NCI-H1417 treated with DMSO at 0.1 percent for 48 hours (cell line): ENCODE measurements at places on chromosomes 1 and 21.

DNA sequence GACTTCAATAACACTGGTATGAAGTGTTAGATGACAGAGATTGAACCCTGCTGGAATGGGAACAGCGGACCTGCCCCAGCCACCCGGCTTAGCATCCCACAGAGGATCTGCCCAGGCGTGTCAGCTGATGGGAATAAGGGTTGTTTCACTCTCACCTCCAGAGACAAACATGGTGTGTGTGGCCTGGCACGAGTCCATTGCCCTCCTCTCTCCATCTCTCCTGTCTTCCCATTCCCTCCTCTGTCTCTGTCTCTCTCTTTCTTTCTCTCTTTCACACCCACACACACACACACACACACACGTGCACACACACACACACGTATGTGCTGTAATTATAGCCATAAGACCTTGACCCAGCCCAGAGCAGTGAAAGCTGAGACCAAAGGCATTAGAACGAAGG lies 200.2 kb downstream of the HIVEP3 start:
- DNase-seq: no peak

DNA sequence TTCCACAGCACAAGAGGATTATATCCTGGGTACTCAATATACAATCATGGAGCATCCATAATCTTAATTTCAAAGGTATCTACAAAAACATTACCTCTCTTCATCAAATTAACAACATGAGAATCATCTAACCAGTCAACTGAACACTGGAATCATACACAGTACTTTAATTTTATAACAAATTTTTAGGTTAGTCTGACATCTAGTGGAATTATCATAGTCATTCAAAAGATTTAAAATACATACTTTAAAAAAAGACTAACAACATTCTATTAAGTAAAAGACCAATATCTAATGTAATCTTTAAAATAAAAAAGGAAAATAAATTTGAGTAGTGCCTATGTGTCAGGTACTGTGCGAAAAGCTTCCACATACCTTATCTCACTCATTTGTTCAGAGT lies 16.8 kb upstream of the SH3GLB1 start:
- no peak for DNase-seq

DNA sequence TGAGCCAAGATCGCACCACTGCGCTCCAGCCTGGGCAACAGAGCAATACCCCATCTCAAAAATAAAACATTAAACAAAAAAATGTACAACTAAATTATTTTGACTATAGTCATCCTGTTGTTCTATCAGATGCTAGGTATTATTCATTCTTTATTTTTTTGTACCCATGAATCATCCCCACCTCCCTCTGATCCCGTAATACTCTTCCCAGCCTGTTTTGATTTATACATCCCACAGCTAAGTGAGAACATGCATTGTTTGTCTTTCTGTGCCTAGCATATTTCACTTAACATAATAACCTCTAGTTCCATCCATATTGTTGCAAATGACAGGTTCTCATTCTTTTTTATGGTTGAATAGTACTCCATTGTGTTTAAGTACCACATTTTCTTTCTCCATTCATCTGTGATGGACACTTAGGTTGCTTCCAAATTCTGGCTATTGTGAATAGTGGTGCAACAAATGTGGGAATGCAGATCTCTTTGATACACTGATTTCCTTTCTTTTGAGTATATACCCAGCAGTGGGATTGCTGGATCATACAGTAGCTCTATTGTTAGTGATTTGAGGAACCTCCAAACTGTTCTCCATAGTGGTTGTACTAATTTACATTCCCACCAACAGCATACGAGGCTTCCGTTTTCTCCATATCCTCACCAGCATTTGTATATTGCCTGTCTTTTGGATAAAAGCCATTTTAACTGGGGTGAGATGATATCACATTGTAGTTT lies 84.4 kb downstream of the MACF1 start:
- no peak for DNase-seq

GRCh38 chr1:225355863-225356262 lies 72.0 kb downstream of the LBR start:
- no peak for DNase-seq

- no peak for DNase-seq
Measured at GRCh38 chr1:228814176-228814575, 78.9 kb downstream of the RHOU start.

DNA sequence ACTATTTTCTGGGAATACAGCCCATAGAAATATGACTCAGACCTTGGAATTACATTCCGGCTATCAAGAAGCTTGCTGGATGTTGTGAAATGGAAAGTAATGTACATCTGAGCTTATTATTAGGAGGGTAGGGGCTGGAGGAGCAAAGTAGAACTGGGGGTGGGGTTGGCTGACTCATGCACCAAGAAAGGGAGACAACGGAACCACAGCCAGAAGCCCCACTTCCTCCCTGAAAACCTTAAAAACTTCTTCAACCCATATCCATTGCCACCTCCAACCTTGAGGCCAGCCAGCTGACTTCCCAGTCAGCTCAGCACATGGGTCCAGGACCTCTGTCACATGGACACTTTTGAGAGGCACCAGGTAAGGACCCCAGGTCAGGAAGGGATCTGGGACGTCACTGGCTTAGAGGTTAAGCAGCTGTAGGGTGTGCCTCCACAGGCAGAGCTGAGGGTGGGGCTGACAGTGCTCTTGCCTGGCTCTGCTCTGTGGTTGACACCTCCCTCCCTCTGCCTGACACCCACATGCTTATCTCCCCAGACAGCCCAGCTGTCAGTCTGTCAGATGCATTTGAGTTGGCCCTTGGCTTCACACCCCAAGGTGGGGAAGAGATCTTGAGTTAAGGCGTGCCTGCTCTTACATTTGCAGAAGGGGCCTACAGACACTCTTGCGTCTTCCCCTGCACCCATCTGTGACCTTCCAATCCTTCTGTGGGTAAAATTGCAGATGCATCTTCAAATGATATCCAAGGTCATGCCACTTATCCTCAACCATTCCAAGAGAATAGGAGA lies 5.7 kb upstream of the ZNF683 start:
- no peak for DNase-seq

DNA sequence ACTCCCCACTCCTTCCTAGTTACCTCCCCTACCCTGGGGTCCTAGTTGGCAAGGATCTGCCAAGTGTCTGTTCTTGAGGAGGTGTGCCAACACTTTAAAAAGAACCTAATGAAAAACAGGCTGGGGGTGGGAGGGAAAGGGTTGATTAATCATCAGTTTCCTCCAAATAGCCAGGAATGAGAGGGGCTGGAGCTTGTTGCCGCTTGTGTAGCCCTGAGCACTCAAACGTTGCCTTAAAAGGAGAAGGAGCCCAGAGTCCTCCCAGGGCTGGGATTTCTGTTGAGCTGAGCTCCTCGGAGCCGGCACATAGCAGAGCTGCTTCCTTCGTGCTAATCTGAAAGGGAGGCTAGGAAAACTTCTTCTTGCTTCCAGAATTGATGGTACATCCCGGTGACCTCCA lies 15.9 kb downstream of the SHISA4 start:
- DNase-seq: no peak

- DNase-seq: no peak
Measured at GRCh38 chr1:27132624-27133023, 22.3 kb downstream of the SLC9A1 start.

GRCh38 chr1:33182401-33182841 lies 578 bp upstream of the TRIM62 start:
- DNase-seq: no peak

- no peak for DNase-seq
Measured at GRCh38 chr1:22607154-22607553, 29.3 kb upstream of the C1QA start.

DNA sequence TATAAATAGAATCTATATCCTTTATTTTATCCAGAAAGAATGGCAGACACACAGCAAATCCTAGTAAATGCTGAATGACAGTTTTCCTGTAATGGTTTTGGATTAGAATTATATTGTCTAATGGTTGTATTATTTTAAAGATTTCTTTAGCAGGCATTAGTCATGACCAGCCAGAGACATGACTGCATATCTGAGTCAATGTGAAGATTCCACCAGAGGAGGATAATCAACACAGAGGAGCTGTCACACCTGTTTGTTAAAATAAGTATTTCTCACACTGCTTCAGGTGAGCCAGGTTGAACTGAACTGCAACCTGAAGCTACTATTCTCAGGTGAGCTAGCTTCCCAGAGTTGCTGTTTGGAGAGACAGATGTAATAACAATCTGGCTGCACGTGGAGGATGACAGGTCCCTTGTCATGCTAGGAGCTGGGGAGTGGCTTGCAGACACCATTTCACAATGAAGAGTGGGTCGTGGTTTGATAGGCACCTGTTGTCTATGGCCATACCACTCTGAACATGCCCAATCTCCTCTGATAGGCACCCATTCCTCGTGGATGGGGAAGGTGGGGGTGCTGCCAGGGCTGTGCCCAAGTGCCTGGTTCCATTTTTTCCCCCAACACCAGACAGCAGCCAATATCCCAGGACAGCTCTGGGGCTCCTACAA lies 94.3 kb downstream of the KCNJ6 start:
- no peak for DNase-seq

DNA sequence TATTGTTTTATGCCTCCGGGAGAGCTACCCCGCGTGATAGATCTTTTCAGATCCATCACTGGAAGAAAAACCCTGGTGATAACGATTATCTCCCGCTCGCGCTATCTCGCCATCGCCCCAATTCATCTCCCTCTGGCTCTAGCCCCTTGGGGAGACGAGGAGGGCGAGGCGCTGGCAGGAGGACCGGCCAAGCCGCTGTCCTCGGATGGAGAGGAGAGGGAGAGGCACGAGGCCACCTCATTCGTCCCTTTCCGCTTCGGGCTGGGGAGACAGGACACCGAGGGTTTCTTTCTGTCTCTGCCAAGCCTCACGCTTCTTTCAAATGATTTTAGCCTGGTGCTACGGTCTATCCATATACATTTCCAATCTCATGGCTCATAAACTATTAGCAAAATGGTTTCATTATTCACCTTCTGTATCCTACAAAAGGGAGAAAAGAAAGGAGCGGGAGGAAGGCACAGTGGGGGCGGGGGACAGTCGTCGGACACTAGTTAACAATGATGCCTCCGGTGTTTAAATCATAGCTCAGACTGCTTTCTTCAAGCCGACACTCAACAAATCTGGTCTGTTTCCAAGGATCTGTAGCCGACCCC lies 415.0 kb upstream of the ESRRG start:
- no peak for DNase-seq

GRCh38 chr1:7248549-7249199 lies 463.4 kb downstream of the CAMTA1 start:
- no peak for DNase-seq

DNA sequence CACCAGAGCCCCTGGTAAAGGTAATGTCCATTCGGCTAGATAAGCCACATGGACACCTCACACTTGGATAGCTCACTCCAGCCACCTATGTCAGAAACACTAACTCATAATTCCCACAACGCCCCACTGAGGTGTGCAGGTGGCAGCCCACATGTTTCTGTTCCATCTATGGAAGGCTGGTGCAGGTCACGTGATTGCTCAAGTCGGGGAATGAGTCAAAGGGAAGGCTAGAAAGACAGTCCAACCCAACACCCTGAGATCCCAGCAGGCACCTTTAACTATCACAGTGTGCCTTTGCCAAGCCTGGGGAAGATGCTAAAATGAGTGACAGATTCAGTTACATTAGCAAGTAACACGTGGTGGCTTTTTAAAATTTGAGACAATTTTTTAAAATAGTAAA lies 45.3 kb upstream of the KCNE1 start:
- DNase-seq: no peak

DNA sequence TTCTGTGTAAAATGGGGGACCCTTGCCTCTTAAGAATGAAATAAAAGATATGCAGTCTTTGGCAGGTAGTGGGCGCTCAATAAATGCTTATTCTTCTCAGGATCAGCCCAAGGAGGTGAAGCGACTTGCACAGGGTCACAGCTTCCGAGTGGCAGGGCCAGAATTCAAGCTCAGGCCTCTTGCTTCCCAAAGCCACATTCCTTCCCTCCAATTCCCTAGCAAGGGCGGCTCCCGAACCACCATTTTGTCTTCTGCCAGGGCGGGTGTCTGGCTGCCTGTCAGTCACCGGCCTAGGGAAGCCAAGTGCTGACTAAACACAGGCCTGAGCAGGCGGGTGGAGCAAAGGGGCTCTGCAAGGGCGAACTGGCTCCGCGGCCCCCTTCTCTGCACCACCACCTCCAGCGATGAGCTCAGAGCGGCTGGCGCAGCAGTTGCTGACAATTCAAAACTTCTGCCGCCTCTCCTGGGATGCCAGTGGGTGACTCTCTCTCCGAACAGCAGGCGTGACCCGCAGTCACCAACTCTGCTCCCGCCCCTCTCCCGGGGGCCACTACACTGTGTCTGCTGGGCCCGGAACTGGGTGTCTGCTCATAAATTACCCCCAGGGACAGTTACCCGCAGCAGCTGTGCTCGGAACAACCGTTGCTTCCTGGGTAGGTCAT lies 10.8 kb downstream of the GPR3 start:
- no peak for DNase-seq

DNA sequence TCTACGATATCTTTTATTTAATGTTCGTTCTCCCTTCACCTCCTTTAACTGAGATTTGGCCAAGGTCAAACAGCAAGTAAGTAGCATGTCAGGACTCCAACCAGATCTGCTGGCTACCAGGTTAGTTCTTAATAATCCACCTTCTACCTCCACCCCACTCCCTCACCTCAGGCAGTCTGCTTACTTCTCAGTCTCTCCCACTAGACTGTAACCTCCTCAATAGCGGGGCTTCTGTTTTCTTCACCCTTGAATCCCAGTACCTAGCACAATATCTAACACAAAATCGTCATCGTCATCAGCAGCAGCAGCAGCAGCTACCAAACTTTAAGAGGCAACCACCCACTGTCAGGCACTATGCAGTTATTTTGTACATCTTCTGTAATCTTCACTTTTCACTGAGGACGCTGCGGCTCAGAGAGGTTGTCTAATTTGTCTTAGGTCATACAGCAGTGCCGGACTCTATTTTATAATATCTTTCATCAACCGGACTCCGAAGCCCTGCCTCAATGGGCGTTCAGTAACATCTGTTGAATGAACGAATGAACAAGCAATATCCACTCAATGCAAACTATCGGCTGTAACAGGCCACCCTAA lies 859 bp upstream of the MAGI3 start:
- no peak for DNase-seq

- DNase-seq: no peak
Measured at GRCh38 chr1:94658221-94658620, 116.7 kb upstream of the F3 start.

DNA sequence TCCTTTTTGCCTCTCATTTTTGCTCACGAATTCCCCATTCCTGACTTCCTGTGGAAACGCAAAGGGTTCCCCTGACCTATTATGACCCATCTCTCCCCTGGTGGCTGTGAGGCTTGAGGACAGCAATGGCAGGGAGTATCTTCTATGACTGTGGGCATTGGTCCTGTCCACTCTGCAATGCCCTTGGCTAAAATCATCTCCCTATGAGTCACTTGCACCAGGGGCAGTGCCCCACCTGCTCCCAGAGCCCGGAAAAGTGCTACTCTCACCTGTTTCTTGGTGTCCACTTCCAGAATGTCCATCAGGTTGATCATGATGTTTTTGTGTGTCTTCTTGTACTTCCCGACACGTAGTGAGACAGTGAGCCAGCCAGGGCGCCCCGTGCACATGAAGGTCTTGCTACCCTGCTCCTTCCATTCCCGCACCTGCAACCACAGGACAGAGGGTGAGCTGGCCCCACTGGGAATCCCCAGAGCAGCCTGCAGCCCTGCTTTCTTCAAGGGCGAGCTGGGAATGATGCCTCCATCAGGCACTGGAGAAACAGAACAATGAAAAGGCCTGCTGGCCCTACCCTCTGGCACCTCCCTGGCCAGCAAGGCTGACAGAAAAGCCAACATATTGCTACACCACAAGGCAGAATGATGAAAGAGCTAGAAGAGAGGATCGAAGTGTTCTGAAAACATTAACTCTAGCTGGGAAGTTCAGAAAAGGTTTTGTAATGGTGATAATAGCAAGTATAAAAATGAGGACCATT lies 3.5 kb downstream of the DHCR24 start:
- no peak for DNase-seq

GRCh38 chr1:3079381-3080052 lies 10.5 kb downstream of the PRDM16 start:
- DNase-seq: no peak
